ENCODE measurements at places on chromosomes 6 and 20. TPM values are rescaled to one million over a fixed set of nuclear protein-coding genes. Genes with fewer than 3 reads are reported as not detected.
A peak's percentile ranks its signal among the peaks of the same experiment; 100 is the strongest.

GRCh38 chr20:19806806-19807190 is 48.7 kb downstream of the RIN2 start:
- DNase-seq = no peak

DNA sequence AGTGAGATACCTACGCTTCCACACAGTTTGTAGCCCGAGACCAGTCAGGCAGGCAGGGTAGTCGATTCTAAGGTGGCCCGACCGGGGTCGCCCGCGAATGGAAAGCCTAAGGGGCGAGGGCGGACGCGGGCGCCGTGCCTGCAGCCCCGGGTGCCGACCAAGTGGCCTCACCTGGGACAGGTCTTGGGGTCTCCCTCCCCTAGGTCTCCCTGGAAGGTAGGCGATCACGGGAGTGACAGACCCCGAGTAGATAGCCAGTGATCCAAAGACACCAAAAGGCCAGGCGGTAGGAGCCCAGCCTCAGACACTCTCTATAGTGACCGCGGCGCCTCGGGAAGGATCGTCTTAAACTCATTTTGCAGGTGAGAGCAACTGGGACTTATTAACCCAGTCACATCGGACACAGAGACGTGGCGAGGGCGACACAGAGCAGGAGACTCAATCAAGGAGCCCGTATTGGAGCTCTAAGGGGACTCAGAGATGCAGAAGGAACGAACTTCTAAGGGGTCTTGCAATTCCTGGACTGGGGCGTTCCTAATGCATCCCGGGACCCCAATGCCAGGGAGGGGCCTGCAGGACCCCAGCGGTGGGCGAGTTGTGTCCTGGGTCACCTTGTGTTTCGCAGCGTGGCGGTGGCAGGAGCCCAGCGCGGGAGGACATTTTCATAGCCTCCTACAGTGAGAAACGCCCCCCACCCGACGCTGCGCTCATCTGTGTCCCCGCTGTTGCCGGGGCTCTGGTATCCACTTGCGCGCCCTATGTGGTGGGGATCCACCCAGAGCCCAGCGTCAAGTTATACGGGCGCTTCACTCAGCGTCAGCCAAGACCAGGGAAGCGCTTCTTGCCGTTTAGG is 2.1 kb upstream of the VSX1 start:
- DNase-seq = no peak

CRISP2 gene
- not detected for total RNA-seq

- peak; percentile 79 for DNase-seq
These were observed 116.3 kb downstream of the OR2B2 start for GRCh38 chr6:27795697-27796494.

- no peak for DNase-seq
These were observed 166.7 kb downstream of the HAO1 start for GRCh38 chr20:7773511-7773910.

DNA sequence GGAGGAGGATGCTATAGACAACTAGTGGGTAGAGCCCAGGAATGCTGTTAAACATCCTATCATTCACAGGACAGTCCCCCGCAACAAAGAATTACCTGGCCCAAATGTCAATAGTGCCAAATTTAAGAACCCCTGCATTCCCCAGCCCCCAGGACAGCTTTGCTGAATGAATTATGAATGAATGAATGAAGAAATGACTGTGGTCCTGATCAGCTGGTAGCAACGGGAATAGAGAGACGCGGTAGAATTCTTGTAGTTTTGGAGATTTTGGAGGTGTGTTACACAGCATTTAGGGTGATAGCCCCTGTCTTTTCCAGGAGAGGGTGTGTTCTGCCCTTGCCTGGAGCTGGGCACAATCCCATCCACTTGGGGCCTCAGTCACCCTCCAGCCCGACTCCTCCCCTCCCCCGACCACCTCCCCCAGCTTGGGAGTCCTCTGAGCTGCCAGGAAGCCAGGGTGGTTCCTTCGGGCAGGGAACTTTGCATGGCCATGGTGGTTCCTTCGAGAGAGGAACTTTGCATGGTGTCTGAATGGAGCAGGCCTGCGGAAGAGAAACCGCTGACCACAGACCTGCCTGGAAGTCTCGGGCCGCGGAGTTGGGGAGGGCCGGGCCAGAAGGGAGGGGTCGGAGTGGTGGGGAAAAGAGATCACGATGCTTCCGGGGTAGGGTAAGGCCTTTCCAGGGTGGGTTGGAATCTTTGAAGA is 1.0 kb upstream of the HCK start:
- no peak for DNase-seq

VSX1 gene
- total RNA-seq = not detected

- no peak for DNase-seq
These were observed 127.7 kb upstream of the LRFN2 start for GRCh38 chr6:40714576-40715564.

TMEM217 gene
- total RNA-seq = 4.0 TPM

Measured in fibroblast of lung (primary cell).